ENCODE measurements at places on chromosomes 3 and 15.

DNA sequence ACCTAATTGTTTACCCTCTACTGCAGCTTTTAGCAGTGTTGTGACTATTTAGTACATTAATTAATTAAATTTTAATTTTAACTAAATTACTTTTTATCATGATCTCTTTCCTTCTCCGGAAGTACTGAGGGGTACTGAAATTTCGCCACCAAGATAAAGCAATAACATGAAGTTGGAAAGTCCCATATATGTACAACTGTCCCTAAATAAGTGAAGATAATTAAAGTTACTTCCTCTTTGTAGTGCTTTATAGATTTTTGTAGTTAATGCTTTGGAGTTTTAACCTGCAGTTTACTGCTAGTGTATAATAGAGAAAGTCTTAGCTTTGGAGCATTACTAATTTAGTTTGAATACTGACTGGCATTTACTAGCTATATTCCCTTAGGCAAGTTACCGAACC, 325.3 kb downstream of the NAALADL2 start:
- no peak for DNase-seq

DNA sequence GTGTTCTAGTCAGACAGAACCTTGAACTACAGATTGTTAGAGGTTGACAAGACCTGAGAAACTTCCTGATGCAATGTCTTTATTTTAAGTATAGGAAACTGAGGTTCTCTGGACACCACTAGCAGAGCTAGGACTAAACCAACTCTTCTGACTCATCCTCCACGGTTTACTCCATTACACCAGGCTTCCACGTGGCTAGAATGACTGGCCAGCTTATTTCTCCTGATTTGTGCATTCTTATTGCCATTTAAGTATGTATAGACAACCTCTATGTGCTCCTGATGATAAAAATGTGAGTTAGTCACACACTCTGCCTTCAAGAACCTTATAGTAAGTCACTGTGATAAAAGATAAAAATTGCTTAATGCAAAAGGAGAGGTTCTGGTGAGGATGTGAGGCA, 182.7 kb downstream of the MEX3B start:
- no peak for DNase-seq

DNA sequence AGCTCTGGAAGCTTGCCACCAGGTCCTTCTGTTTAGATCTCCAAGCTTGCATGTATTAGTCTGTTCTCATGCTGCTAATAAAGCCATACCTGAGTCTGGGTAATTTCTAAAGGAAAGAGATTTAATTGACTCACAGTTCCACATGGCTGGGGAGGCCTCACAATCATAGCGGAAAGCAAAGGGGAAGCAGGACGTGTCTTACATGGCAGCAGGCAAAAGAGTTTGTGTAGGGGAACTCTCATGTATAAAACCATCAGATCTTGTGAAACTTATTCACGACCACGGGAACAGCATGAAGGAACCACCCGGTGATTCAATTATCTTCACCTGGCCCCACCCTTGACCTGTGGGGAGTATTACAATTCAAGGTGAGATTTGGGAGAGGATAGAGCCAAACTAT, 147.0 kb upstream of the PROK2 start:
- no peak for DNase-seq

DNA sequence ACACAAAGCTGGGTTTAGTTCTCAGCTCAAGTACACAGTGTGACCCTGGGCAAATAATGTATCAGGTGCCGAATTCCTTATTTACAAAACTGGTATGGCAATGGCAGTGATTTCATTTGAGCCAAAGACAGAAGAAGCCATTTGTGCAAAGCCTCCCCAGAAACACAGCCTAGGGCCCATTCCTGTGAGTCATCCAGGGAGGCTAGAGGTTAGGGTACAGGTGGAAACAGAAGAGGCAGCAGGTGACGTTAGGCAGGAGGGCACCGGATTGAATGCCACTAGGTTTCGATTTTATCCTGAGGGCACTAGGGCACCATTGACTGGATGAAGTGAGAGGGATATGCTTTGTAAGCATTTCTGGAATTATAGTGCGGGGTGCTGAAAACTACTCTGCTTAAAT, 766.9 kb upstream of the NR2F2 start:
- no peak for DNase-seq

DNA sequence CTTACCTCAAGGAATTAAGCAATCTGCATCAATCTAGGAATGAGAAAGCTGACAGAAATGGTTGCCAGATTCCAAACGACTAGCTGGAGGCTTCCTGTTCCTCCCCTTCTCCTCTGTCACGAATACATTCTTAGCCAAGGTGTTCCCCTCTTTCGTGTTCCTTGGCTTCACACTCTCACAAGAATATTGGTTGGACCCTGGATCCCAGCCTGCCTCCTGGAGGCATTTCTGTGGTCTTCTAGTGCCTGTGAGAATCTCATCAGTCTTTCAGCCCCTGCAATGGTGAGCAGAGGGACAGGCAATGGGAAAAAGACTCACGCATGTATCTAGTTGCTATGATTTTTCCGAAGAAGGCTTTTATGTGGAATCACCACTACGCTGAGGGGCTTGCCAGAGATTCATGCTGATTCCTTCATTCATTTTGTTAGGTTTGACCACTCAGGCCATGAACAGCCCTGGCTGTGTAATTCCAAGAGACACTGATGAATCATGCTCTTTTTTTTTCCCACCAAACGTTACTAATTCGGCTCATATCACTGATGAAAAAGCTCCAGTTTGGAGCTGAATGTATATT, 1.6 kb upstream of the P3H2 start:
- DNase-seq: no peak

DNA sequence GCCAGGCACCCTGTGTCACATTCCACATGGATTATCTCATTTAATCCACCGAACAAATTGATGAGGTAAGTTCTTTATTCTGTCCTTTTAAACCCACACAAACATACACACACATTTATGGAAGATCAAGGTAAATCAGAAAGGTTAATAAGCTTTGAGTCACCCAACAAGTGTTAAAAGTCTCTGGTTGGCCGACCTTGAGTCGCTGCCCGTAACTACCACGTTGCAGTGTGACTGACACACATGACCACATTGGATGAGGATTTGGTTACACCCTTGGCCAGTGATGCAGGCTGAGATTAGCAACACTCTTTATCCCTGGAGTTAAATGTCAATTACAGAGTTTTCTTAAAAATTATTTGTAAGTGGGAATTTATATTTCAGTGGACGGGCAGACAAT, 19.2 kb downstream of the FOXP1 start:
- no peak for DNase-seq

GRCh38 chr3:192899540-192899982, 18.1 kb downstream of the MB21D2 start:
- DNase-seq: no peak

- DNase-seq: no peak
These were observed 14.2 kb upstream of the SLC7A14 start for GRCh38 chr3:170600005-170600624.

GRCh38 chr15:77118882-77119321, 48.0 kb upstream of the TSPAN3 start:
- DNase-seq: no peak

GRCh38 chr3:99633887-99634558, 4.4 kb upstream of the COL8A1 start:
- DNase-seq: no peak

GRCh38 chr15:57283774-57284503, 92.4 kb upstream of the CGNL1 start:
- no peak for DNase-seq

DNA sequence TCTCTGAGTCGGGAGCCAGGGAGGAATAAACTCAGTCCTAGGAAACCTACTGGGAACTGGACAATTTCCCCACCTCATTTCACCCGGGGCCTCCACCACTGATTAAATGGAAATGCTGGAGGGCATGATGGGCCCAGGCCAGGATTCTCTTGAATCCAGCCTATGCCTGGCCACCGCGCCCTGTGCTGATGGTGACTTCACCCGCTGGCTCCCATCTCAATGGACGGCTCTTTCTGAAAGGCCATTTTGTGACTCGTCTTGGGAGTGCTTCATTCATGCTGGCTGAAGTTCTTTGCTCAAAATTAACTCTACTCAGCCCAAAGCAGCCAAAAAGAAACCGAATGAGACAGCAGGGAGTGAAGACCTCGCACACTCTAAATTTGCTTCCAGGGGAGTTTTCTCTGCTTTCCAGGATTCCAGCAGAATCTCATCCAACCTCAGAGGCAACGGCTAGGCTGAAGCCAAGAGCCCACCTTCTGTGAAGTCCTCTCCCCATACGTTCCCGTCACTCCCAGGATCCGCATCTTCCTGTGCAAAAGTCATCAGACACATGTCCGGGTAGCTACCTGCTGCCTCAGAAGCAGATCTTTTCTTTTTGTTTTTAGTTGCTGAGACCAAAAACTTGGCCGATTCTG, 266.0 kb upstream of the ICE2 start:
- DNase-seq: no peak

- DNase-seq: no peak
These were observed 15.3 kb downstream of the DNAJC13 start for GRCh38 chr3:132432639-132433038.

DNA sequence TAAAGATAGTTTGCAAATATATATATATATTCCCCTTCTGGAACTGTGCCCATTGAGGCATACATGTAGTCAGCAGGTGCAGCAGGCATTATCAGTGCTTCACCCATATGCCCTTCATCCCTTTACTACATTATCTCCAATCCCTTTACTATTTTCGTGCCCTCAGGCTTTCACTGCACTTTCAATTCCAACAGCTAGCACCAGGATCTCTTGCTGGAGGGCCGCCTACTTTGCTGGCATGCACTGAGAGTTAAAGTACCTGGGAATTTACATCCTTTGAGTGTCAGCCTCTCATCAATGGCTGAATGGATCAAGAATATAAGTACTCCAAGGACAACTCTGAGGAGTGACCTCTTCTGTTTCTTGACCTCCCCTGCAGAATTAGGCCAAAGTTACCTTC, 222.1 kb upstream of the CFAP20DC start:
- no peak for DNase-seq

- DNase-seq: no peak
These were observed 290.0 kb downstream of the TLE3 start for GRCh38 chr15:69807721-69808120.

- DNase-seq: peak; percentile 63
These were observed 408 bp downstream of the WDR82 start for GRCh38 chr3:52277972-52278509.

GRCh38 chr3:187758318-187758955, 13.2 kb upstream of the BCL6 start:
- no peak for DNase-seq

- DNase-seq: no peak
These were observed 128.2 kb downstream of the ZNF621 start for GRCh38 chr3:40653001-40653400.

DNA sequence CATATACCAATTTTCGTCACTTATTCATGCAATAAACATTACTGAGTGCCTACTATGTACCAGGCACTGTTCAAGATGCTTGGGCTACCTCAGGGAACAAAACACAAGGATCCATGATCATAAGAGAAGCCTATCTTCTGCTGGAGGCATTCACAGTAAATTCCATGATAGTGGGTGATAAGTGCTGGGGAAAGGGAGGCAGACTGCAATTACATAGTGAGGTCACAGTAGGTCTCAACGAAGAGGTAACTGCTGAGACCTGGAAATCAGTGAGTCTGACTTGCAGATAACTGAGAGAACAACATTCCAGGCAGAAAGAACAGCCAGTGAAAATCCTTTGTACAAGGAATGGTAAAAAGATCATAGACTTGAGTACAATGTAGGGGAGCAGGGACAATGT, 33.6 kb downstream of the RAF1 start:
- no peak for DNase-seq

DNA sequence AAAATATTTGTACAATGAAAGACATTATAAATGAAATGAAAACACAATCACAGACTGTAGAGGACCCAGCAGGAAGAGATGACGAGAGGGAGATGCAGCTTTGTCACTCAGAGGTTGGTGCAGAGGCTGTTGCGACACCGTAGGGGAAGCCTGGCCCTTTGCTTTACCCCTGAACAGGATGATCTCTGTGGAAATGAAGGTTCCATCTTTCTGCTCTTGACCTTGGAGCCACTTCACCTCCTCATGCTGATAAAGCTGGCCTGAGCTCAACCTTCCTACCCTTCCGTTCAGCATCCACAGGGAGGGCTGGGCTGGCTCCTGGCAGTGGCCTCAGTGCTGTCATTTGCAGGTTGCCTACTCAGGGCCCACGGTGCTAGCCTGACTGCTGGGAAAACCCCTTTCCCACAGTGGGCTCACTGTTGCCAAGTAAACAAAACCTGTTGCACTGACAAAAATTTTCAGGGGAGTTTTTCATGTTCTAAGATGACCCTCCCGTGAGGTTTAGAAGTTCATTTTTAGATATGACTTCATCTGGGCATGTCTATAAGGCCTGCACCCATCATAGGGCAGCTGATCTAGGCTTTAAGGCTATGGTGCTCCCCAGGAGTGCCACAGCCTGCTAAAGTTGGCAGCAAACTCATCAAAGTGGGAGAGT, 3.0 kb upstream of the CD80 start:
- DNase-seq: peak; percentile 24

GRCh38 chr3:125481786-125482185, 38.2 kb downstream of the SNX4 start:
- no peak for DNase-seq

DNA sequence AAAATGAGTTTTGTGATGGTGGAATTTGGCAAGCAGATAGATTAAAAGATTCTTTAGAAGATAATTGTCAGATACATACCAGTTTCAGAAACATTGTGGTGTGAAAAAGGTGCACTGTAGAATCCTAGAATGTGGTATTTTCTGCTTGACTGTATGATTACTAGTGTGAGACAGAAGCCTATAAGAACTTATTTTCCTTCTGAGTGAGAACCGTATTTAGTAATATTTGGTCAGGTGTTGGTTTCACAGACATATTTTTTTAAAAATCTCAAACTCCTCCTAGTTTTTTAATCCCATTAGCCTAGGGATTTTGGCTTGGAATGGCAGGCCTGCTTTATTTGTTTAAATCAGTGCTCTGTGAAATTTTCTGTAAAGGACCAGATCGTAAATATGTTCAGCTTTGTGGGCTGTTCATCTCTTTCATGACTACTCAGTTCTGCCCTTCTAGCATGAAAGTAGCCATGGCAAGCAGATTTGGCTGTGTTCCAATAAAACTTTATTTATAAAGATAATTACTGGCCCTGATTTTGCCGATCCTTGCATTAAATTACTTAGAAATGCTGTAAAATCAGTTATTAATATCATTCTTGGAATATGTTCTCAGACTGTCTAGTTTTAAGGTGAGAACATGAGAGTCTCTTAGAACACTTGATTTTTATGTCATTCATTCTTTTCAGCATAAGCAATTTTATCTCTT, 205.1 kb downstream of the ITPR1 start:
- no peak for DNase-seq

DNA sequence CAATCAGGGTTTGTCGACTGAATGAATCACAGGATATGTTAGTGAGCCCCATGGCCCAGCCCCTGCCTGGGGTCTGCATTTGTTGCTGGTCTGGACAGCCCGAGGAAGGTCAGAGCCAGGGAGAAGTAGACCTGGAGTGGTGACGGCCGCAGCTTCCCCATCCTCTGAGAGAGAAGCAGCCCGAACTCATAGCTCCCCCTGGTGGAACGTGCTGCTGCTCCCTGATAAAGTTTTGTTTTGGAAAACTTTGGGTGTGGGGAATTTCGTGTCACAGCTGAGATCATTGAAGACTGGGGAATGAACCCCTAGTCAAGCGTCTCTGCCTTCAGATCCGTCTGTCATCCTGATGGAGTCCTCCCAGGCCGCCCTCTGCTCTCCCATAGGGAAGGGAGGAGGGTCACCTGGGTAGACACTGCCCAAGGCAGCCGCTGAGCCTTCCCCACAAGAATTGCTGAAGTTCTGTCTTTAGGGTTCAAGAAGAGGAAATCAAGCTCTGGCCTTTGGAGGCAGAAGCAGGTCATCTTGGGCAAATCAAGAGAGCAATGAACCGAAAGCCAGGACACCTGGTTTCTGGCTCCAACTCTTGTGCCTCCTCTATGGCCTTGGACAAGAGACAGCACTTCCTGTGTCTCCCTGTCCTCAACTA, 60.5 kb downstream of the GLDN start:
- no peak for DNase-seq

GRCh38 chr15:67779549-67780111, 45.7 kb upstream of the SKOR1 start:
- no peak for DNase-seq

All from activated CD8-positive, alpha-beta memory T cell treated with anti-CD3 and anti-CD28 coated beads, Interleukin-2, amount 50 U/mL, for 4 hours (primary cell).